HAP-1 (cell line): ENCODE measurements at places on chromosomes 2 and 18.

GRCh38 chr18:28065031-28065792, 111.7 kb downstream of the CDH2 start:
- peak; percentile 94 for DNase-seq

- DNase-seq = no peak
Measured at GRCh38 chr2:32925283-32925815, 21.4 kb upstream of the LTBP1 start.

DNA sequence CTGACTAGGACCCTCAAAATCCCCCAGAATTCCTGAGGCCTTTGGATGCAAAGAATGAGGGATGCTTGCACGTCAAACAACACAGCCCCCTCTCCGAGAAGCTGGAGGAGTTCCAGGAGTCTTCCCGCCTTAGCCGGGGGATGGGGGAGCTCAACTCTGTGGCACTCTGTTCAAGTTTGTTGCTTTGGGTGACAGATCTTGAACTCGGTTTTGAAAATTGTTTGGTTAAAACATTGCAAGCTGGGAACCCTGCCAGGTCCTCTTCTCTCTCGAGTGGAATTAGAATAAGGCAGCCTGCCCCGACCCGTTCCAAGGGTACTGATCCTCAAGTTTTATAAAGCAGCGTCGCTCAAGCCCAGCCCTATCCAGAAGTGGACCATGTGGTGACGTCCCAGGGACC, 244.1 kb downstream of the LOXHD1 start:
- DNase-seq = no peak

- DNase-seq = no peak
Measured at GRCh38 chr18:69717586-69717985, 230.1 kb downstream of the CD226 start.

- no peak for DNase-seq
Measured at GRCh38 chr2:25701801-25702200, 28.4 kb upstream of the DTNB start.

DNA sequence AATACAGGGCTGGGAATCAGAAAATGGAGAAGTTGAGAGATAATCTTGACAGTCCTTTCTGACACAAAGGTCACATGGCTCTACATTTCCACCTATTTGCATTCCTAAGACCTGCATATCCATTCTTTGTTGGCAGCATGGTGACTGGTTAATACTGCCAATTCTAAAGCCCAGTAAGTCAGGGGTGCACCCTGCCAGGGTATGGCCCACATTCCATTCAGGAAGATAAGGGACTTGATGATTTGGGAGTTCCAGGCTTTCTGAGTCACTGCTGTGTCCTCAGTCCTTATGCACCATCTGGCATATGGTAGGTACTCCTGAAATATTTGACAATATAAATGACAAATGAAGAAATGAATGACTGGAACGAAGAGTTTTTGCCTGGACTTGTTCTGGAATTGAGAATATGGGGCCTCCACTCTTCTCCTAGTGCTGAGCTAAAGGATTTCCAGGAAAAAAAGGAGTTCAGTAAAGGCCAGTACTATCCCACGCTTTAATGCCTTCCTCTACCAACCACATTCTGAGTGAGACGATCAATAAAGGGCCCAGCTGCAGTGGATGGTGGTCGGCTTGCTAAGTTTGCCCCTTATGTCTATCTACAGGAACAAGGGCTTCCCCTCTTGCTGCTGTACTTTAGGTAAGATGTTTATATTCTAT, 31.7 kb upstream of the EIF2AK3 start:
- no peak for DNase-seq

- no peak for DNase-seq
Measured at GRCh38 chr2:225526760-225527390, 127.4 kb downstream of the NYAP2 start.

DNA sequence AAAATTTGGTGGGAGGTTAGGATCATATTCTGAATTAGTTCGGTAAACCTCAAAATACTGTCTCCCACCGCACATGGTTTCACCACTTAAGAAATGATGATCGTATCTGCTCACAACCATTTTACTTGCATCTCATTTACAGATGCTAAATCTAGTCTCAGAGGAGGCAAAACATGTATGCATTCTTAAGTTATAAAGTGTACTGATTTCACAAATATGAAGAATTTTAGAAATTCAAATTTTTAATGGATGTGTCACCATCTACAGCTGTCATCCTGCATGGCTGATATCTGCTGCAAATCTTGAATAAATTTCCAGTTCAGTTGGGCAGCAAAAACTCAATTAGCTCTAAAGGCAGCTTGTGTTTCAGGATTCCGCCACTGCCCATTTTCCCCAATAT, 243.3 kb upstream of the KCNJ3 start:
- no peak for DNase-seq

DNA sequence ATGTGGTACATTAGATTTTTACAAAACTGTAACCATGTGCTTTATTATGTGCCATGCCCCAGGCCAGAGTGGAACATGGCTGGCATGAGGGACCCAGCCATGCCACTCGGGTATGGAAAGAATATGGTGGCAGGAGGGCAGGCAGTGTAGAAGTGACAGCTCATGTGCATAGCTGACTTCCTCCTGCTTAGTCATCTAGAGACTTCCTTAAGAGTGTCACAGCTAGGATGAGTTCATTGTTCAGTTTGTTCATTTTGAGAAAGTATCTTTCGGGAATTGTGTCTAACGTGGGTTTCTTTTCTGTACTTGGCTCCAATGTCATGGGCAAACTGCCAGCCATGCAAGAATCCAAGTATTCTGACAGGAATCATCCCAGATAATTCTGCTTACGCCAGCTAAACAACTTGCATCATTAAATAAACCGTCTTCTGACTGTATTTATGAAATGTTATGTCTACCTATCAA, 94.3 kb upstream of the ITGB6 start:
- no peak for DNase-seq

DNA sequence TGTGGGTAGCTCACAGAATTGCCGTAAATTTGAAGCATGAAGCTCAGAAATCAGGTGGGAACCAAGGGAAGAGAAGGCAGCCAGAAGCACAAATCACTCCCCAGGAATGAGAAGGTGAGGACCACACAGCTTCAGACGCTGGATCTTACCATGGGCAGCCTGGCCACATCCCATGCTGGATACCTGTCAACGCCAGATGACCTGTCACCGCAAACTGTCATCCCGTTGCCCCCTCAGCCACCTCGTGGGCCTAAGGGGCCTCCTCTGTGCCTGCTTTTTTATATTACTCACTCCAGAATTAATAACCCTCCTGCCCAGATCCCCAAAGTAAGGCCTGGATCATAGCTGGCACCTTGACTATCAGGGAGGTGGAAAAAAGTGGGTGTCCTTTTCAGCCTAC, 129.9 kb upstream of the MSH6 start:
- DNase-seq = no peak

GRCh38 chr2:133755480-133756300, 187.4 kb upstream of the NCKAP5 start:
- peak; percentile 17 for DNase-seq

- DNase-seq = no peak
Measured at GRCh38 chr2:26706616-26707473, 14.3 kb downstream of the KCNK3 start.

GRCh38 chr18:13684546-13684945, 41.8 kb downstream of the FAM210A start:
- no peak for DNase-seq

- DNase-seq = no peak
Measured at GRCh38 chr2:39845460-39846146, 66.5 kb upstream of the THUMPD2 start.

DNA sequence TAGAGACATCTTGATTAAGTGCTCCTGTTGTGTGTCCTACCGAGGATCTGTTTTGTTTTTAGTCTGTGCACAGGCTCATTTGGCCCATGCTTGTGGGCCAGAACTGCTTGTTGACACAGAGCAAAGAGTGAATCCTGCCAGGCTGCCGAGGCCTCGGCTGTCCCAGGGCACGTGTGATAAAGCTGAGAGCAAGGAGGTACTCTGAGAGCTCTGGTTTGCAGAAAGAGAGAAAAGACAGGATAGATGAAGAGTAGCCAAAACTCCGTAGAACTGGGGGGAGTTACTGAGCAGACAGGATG, 175.1 kb downstream of the FAM210A start:
- DNase-seq = no peak
